ENCODE measurements at places on chromosomes 11 and 22.

DNA sequence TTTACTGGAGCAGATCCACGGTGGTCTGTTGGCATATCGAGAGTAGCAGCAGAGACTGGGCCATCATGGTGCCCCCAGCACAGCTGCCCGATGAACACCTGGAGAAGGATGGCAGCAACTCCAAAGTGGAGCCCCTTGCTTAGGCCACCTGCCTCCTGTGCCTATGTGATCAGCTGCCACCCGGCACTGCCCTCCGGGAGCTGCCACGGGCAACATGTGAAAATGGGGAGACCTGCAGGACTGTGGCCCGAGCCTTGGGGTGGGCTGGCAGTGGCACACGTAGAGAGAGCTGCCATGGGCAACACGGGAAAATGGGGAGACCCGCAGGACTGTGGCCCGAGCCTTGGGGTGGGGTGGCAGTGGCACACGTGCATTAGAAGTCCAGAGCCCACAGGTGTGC is 3.1 kb downstream of the FXYD2 start:
- no peak for DNase-seq

GRCh38 chr22:23061471-23062280 is 8.6 kb upstream of the GNAZ start:
- DNase-seq, result no peak

GRCh38 chr11:5204787-5205186 is 4.3 kb upstream of the OR51V1 start:
- peak; percentile 6 for DNase-seq

DNA sequence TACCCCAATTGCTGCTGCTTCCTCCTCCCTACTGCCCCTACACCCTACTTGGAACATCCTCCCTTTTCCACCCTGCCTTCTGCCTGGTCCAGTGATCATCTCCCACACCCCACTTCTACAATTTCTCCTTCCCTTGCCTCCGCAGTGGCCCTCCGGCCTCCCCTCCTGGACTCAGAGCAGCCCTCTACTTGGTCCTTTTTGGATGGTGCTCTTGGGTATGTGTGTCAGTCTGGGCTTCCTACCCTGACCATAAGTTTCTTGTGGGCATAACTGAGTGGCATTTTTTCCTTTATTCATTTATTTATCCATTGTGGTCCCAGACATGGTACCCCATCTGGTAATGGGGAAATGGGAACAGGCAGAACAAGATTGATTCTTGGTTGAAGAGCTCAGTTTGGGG is 111.4 kb upstream of the NAV2 start:
- no peak for DNase-seq

- DNase-seq, result no peak
These were observed 33.3 kb downstream of the CADM1 start for GRCh38 chr11:115470928-115471327.

- DNase-seq, result no peak
These were observed 9.0 kb downstream of the POLR3H start for GRCh38 chr22:41535244-41535643.

- DNase-seq, result no peak
These were observed 18.5 kb downstream of the SLC35F2 start for GRCh38 chr11:107840129-107840484.

DNA sequence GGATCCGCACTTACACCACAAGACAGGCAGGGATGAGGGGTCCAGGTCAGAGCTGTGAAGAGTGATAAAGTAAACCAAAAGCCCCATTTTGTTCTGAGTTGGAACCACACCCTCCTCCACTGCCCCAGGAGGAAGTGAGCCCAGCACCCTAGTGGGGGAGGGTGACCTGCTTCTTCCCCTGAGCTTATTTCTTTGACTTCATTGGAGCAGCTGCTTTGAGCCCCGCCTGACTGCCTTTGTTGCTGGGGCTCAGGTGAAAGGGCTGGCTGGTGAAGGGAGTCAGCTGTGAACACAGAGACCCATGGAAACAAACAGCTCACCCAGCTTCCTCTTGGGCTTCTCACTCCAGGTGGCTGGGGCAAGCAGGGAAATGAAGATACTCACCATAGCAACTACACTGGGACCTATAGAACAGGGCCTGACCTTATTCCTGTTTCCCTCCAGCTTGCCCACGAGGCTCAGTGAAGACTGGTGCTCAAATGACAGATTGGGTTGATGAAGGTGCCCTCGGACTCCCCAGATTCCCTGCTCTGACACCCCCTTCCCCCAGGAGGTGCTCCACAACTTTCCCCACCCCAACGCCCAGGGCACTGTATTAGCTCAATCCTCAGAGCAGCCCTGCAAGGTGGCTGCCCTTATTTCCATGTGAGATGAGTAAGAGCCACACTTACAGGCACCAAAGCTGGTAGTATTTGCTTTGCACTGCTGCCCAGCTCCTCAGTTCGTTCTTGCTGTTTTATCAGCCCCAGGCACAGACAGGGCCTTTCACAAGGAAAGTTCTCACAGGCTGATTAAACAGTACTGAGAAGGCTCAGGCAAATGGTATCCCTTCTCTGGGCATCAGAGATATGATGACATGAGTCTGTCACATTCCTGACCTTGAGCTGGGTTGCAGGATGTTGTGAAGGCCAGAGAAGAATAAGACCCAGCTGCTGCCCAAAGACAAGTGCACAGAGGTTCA is 2.4 kb downstream of the UCP2 start:
- DNase-seq, result peak; percentile 39

DNA sequence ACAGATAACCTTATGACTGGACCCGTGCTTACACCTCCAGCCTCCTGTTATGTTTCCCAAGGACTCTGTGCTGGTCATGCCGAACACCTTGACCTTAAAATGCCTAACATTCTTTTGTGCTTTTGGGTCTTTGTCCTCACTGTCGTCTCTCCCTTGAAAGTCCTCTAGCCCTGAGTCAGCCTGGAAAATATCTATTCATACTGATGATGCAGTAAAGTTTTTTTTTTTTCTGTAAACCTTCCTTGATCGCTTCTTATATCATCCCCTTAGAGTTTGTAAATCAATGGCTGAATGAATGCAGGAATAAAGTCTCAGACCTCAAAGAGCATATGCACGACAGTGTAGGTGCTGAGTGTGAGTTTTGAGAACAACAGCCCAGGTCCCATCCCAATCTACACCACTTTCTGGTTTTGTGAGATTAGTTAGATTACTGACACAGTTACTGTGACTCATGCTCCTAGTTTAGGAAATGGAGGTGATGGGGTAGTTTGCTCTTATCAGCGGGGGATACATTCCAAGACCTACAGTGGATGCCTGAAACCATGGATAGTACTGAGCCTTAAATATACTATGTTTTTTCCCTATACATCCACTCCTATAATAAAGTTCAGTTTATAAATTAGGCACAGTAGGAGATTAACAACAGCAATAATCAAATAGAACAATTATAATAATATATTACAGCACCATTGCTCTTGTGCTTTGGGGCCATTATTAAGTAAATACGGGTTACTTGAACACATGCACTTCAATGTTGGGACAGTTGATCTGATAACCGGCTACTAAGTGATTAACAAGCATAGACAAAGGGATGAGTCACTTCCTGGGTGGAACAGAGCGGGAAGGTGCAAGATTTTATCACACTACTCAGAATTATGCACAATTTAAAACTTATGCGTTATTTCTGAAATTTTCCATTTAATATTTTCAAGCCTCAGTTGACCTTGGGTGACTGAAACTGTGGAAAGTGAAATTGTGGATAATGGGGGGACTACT is 8.6 kb downstream of the TCN1 start:
- no peak for DNase-seq

- DNase-seq, result no peak
These were observed 3.1 kb upstream of the COMMD9 start for GRCh38 chr11:36292311-36292722.

DNA sequence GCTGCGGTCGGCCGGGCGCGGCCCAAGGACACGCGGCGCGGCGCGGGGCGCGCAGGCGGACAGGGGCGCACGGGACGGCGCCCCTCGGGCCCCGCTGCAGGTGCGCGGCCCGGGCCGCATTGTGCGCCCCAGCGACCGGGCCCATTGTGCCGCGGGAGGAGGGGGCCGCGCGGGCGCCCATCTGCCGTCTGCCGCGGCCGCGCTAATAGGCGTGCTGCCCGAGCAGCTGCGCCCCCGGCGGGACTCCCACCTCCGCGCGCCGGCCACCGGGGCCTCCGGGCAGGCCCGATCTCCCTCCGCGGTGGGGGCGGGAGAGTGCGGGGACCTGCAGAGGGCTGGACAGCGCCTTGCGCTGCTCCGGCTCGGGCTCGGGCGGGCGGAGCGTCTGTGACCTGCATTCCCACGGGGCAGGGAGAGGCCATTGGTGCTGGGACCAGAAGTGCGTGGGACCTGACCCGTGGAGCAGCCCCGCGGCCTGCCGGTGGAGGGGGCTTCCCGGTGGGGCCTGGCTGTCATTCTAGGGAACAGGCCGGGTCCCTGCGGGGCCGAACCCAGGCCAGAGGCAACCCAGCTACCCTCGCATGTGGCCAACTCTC is 933 bp downstream of the BRSK2 start:
- peak; percentile 48 for DNase-seq

GRCh38 chr11:6931146-6931713 is 5.0 kb downstream of the ZNF215 start:
- no peak for DNase-seq

GRCh38 chr11:69416762-69417698 is 64.4 kb upstream of the LINC01488 start:
- DNase-seq, result peak; percentile 65

DNA sequence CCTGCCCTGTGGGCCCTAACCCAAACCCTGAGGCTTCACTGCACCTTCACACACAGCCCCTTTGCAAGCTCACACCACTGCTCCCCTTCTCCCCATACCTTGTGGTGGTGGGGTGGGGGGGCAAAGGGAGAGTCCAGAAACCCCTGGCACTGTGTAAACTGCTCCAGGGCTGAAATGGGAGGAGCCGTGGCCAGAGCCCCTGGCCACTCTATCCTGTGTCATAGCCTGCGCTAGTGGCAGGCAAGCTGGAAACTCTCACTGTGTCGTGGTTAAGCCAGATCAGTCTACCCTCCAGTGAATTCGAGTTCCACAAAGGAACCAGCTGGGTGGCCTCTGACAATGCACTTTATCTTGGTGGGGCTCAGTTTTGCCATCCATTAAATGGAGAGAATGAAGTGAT is 8.4 kb upstream of the SYT13 start:
- no peak for DNase-seq

DNA sequence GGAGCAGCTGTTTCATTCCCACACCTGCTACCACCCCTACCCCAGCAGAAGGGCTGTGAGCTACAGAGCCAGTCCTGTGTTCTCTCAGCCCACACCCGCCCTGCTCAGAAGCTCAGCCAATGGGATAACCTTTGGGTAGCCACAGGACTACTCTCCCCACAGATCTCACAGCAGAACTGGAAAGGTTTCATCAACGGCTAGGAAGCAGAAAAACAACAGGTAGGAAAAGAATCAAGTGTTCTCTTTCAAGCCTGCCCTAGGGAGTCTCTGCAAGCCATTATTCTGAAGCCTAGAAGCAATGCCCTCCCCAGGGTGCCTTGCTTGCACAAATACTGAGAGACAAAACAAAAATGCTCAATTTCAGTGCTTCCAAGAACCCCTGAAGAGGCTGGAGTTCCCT is 77.2 kb downstream of the TMPRSS5 start:
- DNase-seq, result no peak

GRCh38 chr11:129804012-129804411 is 11.6 kb upstream of the TMEM45B start:
- DNase-seq, result no peak

GRCh38 chr22:49334976-49335375 is 492.7 kb downstream of the BRD1 start:
- DNase-seq, result no peak

GRCh38 chr22:29480512-29481264 is 670 bp downstream of the NEFH start:
- peak; percentile 70 for DNase-seq

DNA sequence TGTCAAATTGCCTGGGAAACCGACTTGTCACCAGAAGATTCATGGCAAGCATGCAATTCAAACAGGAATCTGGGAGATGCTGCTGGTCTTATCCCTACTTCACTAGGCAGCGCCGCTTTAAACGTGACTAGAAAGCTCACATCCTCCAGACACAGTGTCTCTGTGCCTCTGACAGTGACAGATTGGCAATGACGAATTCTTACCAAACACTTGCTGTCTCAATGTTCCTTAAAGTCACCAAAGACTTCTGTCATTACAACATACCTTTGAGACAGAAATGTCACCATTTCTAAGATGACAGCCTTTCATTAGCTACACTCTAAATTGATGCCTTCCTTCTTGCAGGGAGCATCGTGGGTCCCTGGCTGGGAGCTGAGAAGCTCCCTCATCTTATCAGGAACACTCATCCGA is 197.8 kb downstream of the CWF19L2 start:
- no peak for DNase-seq

GRCh38 chr11:68924073-68924925 is 20.6 kb downstream of the IGHMBP2 start:
- DNase-seq, result no peak

DNA sequence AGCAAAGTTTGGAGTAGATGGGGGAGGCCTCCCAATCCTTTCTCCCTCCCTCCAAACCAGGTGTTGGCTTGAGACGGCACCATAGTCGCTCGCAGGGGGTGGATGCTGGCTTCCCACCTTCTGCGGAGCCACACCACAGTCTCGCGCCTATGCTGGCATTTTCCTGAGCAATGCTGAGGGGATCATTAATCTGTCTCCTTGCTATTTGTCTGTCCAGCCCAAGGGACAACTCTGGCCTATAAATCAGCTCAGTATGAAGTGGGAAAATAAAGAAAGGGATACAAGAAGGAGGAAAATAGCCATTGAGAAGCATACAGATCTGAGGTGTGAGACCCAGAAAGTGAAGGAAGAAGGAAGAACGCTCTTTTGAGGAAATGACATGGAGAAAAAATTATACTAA is 53.5 kb upstream of the CADM1 start:
- no peak for DNase-seq

GRCh38 chr11:110773442-110773841 is 61.2 kb upstream of the ARHGAP20 start:
- no peak for DNase-seq

GRCh38 chr22:37330200-37331033 is 48.1 kb downstream of the CYTH4 start:
- DNase-seq, result no peak

- no peak for DNase-seq
These were observed 33.8 kb upstream of the LRRC32 start for GRCh38 chr11:76704171-76704948.

DNA sequence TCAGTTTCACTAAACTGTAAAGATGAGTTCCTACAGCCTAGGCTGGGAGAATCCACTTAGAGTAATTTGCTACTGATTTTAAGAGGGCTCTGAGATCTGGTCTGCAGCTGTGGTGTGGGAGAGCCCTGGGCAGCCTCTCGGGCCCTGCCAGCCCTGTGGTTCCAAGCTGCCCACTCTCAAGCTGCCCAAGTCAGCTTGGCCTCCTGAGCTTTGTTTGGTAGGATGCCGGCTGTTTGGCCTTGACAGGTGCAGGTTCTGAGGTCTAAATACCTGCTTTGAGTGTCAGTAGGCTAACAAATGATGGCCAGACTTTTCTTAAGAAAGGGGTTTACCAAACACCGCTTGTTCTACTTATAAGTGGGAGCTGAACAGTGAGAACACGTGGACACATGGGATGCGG is 133.3 kb upstream of the TTC12 start:
- no peak for DNase-seq

DNA sequence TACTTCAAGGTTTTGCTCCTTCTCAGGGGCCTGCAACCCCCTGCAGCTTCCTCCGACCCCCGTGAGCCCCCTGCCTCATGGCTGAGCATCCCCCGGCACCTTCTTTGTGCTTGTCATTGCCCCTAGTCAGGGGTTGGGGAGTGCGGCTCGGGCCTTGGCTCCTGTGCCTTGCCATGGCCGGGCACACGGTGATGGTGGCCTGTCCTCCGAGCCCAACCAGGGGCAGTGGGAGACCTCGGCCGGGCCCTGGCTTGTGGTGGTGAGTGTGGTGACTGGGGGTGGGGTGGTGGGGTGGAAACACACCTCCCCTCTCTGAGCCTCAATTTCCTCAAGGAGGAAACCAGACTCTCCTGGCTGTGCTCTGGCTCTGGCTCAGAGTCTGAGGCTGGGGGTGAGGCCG is 1.5 kb upstream of the MRGPRG start:
- DNase-seq, result no peak

Data from right kidney (tissue), 9 donors.